ENCODE measurements at places on chromosomes 6 and 20.

DNA sequence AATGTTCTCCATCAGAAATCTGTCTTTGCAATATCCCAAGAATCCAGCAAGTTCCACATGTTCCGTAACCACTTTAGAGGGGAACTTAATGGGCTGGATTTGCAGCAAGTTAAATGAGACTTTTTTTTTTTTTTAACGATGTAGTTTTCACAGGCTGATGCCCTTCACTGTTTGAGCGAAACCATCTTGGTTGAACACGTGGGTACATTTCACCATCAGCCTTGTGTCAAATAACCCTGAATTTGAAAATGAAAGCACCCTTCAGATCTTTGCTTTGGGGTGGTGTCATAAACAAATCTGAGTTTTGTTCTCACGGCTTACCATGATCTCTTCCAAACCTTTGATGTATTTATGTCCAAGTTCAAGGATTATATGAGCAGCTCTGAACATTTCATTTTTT lies 73.7 kb upstream of the EXOC2 start:
- no peak for DNase-seq

DNA sequence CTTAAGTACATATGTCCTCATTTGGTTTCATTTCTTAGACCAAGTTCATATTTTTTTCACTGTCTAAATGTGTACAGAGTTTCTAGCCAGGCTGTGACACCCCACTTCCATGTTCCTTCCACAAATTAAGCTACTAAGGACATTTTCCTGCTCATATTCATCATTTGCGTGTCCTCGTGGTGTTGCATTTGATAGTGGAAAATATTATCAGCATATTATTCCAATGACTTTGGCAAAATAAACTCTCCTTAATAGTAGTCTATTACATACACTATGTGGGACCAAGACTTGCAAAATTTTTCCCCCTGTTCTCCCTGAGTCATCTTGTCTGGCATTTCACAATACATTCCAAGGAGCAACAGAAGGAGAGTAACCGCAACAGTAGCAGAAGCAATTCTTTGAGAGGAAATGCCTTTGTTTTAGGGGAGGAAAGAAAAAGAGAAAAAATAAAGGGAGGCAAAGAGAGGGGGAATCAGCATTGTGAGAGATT lies 599.2 kb downstream of the COL12A1 start:
- no peak for DNase-seq

- no peak for DNase-seq
These were observed 11.2 kb downstream of the SLC22A2 start for GRCh38 chr6:160247457-160247883.

GRCh38 chr6:88982720-88983119 lies 19.3 kb upstream of the RNGTT start:
- no peak for DNase-seq

DNA sequence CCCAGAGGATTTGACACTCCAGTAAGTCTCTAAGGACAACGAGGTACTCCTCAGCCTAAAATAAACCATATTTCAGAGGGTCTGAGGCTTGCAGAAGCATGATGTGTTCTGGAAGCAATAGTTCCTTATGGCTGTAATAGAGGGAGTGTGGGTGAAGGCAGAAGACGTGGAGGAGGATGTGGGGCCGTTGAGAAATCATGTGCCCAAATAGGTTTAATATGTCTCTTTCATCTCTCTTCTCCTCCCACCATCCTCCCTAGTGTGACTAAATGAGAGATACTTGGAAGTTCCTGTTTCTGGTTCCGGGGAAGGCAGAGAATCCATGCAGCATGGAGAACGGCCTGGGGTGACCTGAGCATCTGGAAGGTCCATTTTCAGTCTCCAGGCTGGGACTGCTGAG lies 174.0 kb upstream of the RSPO3 start:
- no peak for DNase-seq

DNA sequence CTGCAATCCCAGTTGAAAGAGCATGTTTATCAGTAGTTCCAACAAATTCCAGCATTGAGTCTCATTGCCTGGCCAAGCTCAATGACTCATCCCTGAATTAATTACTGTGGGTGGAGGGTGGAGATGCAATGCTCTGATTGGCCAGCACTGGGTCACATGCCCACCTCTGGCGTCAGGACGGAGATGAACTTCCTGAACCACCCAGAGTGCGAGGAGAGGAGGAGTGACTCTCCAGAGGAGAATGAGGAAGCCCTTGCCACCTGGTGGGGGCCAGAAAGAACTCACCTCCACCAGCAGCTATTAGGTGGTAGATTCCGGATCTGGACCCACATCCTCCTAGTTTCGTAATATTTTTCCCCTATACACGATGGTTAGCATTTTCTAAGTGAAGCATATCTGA lies 283.9 kb downstream of the TBC1D7 start:
- no peak for DNase-seq

DNA sequence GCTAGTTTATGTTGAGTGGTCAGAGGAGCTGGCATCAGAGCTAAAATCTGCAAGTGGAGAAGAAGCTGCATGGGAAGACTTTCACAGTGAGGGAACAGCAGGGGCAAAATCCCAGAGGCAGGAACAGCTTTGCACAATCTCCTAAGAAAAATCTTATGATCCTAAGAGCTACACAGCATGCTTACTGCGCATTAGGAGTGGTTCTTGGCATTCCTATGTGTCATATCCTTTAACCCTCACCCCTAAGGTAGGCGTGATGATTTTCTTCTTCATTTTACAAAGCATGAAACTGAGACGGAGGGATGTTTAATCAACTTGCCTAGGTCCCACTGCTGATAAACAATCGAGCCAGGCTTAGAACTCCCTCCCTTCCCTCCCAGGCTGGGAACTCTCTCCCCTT lies 313.6 kb upstream of the SULF2 start:
- no peak for DNase-seq

GRCh38 chr6:32189069-32189741 lies 797 bp downstream of the PBX2 start:
- no peak for DNase-seq

- DNase-seq = no peak
These were observed 139.5 kb downstream of the DLL1 start for GRCh38 chr6:170151321-170151771.

DNA sequence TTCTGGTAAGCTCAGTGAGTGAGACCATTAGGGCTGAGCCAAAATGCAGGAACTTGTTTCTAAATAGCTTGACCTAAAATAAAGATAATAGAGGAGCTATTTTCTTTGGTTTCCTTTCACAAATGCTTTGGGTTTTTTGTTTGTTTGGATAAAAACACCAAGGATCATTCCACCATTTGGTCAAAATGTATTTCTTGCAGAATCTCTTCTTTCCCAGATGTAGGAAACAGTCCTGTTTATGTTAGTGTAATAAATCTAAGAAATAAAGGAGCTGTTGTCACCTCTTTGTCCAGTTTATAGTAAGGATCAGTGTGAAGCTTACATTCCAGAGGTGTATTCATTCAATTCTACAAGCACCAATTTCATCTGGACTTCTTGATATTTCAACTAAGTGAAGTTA lies 297.8 kb downstream of the GJA1 start:
- DNase-seq = no peak

DNA sequence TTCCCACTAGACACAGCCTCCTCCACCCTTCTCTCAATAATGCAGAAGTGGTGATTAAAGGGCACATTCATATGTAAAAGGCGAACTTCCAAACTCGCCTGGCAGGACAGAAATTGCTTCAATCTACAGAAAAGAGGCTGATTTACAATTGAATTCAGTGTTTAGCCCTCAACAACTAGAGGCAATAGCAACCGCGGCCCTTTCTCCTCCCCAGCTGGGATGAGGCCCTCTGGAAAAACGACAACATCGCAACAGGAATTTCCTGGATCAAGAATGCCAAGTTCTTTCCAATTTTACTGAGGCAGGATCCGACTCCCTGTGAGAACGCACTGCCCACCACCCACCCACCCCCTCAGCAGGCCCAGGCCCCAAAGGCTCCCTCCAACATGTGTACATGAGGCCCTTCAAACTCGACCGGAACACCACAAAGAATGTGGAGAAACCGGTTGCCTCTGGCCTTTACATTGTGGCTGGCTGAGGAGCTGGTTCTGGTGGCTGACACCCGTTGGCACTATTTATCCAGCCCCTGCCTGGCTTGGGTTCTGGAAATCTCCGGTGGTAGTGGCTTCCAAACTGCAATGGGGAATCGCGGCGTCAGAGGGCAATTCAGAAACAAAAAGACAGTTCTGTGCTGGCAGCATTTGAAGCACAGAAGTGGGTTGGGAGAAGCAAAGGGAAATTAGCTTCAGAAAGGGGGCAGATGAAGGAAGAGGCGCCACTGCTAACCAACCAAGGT lies 36.8 kb downstream of the ZMYND8 start:
- no peak for DNase-seq

DNA sequence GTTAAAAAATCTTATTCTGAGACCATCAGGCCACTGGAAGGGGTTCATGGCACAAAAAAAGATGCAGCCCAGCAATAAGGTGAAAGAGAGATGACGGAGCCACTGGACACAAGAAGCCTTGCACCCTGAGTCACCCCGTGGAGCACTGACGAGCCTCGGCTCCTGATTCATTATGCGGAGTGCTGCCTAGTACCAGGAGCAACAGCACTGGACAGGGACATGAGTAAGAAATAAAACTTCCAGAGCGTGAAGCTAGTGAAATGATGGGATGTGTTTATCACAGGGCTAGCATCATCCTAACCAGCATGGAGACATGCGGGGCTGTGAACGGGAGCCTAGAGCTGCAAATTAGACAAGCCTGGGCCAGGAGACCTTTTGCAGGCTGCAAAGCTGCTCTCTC lies 53.3 kb downstream of the RNASET2 start:
- DNase-seq = no peak

DNA sequence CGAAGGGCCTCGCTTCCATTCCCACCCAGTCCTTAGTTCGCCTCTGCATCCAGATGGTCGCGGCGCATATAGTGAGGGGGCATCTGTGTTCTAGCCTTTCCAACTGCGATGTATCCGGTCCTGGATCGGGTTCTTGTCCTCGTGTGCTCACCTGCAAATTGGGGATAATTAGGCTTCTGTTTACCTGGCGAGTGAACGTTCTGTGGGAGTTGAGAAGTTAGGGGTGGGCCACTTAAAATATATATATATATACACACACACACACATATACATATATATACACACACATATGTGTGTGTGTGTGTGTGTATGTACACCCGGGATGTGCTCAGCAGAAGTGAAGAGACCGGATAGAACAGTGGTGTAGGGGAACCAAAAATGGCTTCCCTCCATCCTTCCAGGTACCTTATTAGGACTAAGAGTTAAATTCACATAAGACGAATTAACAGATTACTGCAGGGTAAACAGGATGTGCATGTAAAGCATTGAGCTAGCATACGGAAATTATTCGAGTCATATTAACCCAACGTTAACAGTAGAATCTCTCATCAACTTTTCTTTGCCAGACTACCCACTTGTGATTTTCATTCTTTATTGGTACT lies 537 bp downstream of the CSTF1 start:
- DNase-seq = no peak

GRCh38 chr6:111658462-111659154 lies 52.9 kb upstream of the TRAF3IP2 start:
- no peak for DNase-seq

DNA sequence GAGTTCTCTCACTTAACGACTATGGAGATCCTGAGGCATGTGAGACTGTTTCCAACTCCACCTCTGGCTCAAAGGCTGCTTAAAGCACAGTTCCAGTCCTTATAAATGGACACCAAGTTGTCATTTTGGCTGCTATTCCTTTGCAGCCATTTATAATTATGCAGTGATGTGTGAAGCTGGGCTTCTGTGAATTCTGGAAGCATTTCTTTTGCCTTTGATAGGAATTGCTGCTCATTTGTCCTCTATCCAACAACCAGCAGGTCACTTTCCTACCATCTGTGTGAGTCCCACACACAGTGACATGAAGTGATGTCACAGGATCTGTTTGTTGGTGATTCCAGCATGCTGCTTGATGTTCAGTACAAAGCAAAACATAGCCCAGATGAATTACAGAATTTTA lies 28.5 kb upstream of the EFHC1 start:
- no peak for DNase-seq

DNA sequence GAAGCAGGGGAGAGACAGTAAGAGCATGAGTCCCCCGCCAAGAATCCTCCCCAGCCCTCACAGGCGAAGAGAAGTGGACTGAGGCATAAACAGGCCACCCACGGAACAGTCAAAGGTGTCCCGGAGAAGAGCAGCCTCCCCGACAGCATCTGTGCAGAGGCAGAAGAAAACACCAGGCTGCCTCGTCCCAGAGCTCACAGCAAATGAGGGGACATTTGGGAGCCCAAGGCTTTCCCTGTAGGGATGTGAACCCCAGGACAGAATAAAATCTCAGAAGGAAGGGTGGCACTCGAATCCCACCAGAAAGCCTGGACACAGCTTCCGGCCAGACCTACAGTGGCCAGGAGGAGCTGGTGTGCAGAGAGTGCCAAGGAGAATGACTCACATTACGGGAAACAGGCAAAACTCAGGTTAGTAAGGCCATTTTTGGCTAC lies 90.4 kb downstream of the DLL1 start:
- DNase-seq = no peak

DNA sequence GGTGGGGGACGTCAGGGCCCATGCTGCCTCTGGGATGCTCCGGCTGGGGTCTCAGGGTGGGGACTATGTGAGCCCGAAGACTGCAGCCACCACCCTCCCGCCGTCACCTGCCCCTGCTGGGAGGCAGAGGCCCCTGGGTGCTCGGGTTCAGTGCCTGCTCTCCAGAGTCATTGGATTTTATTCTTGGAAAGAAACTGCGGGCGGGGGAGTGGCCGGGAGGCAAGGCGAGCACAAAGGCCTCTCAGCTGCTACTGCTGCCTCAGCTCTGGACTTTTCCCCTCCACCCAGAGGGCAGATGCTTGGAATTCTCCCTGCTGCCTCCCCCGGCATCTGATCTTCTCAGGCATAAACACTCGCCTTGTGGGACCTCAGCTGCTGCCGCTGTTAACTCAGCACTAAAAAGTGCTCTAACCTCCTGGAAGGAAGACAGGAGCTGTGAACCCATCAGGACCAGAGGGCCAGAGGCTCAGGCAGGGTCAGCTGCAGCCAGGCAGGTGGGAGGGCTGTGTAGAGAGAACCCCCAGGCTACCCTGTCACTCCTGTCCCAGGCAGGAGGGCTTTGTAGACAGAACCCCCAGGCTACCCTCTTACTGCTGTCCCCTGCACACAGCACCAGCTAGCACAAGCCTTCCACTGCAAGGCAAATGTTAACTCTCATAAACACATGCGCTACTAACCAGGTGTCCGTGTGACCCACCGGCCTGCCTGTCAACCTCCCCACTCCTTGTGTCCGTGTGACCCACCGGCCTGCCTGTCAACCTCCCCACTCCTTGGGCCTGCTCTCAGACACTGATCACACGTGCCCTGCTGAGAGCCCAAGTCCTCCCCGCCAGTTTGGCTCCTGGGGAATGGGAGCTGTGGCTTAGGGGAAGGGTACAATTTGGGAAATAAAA lies 9.4 kb upstream of the FRMD1 start:
- no peak for DNase-seq

- DNase-seq = peak; percentile 47
These were observed 186.7 kb downstream of the GJA10 start for GRCh38 chr6:90080876-90081481.

- no peak for DNase-seq
These were observed 26.4 kb upstream of the TCP11 start for GRCh38 chr6:35167505-35167904.

GRCh38 chr6:100266494-100267401 lies 198.0 kb downstream of the SIM1 start:
- DNase-seq = no peak

GRCh38 chr20:58710481-58711265 lies 18.1 kb downstream of the NPEPL1 start:
- no peak for DNase-seq
